ENCODE measurements at places on chromosomes 12 and 14.
A peak's percentile ranks its signal among the peaks of the same experiment; 100 is the strongest.

DNA sequence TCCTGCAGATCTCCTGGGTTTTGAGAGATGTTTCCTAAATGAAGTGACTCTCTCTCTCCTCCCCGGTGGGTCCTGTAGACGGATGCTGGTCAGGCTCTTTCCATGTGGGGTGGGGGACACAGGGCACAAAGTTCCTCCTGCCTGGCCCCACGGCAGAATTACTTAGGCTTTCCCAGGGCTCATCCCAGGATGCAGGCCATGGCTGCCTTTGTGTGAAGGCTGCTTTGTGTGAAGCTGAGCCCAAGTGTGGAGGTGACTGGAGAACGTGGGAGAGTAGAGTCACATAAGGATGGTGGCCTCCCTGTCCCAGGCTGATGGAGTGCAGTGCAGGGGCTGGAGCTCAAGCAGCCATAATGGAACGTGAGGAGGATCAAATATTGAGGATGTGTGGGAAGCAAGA is 200.2 kb downstream of the ADGRD1 start:
- DNase-seq = no peak
- H3K36me3 ChIP-seq = no peaks in the 10 kb centered on the region
- no peaks in the 10 kb centered on the region for H3K4me1 ChIP-seq
- H3K27me3 ChIP-seq = no peaks in the 10 kb centered on the region
- no peak overlapping the region for H3K27ac ChIP-seq

DNA sequence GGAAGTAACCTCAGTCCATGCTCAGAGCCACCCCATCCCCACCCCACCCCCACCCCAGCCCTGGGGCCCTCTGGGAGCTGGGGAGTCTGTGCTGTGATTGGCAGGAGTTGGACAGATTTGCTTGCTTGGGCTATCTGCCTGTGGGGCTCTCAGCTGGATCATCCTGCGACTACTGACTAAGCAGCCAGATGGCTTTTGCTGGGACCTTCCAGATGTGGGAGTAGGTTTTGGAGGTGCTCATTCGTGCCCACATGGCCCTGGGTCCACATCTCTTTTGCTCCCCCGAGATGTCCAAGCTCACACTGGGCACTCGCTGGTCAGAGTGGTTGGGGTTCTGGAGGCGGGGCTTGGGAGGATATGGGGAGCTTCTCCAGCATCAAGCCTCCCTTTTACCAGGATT is 138.9 kb downstream of the TSPAN9 start:
- no peaks in the 10 kb centered on the region for H3K36me3 ChIP-seq
- DNase-seq = no peak
- no peak overlapping the region for H3K4me3 ChIP-seq
- H3K27me3 ChIP-seq = no peaks in the 10 kb centered on the region

DNA sequence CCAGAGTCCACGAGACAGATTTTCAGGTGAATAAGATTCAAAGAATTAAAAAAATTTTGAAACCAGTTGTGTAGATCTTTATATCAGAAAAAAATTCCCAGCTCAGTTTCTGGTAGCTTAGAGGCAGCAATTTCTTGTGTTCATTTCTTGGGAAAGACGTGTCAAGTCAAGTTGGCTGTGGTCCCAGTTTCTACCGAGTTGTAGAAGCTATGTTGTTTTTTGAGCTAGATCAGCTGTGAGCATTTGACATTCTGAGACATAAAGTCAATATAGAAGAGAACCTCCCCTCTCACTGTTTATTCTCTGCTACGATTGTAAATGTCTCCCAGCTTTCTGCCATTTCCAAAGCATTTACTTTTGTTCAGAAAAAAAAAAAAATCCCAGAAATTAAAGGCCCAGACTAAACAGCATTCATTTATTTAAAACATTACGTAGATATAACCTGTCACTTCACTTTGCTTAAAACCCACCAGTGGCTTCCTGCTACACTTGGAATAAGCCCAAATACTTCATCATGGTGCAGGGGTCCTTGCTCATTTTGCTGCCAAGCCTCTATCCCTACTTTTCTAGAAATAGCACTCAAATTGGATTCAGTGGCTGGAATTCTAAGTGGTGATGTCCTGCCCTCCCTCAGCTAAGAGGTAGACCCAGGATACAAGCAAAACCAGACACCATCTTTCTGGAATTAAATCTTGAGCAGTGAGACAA is 20.6 kb upstream of the PYGL start:
- DNase-seq = no peak
- no peaks in the 10 kb centered on the region for H3K4me1 ChIP-seq
- no peaks in the 10 kb centered on the region for H3K36me3 ChIP-seq
- H3K27me3 ChIP-seq = no peaks in the 10 kb centered on the region
- H3K27ac ChIP-seq = no peak overlapping the region
- no peak overlapping the region for H3K4me3 ChIP-seq

GRCh38 chr12:2844786-2845185 is 10.0 kb upstream of the NRIP2 start:
- no peak overlapping the region for H3K27ac ChIP-seq
- no peak for DNase-seq
- H3K4me1 ChIP-seq = no peaks in the 10 kb centered on the region
- H3K4me3 ChIP-seq = no peak overlapping the region
- no peaks in the 10 kb centered on the region for H3K27me3 ChIP-seq

DNA sequence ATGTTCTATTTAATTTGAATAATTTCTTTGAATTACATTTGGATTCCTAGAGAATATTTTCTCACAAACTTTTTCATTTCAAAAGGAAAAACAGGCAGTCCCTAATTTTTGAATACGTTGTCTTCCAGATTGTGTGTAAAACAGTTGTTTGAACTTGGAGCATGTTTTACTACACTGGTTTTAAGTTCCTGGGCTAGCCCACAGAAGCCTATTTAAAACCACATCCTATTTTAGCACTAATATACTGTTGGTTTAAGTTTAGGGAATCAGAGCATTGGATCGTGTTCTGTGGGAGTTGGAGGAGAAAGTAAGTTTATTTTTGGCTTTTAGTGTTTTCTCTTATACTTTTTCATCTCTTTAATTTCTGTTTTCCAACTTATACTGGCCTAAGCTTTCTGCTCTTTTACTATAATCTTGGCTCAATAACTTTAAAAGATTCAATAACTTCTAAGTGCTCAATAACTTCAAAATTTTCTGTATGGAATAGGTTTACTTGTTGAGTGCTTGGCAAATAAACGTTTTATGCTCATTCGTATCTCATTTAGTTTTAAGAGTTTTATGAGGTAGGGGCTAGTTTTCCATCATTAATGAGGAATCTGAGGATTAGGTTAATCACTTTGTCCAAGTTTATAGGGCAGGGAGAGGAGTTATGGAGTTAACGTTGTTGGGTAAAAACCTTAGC is 14.9 kb downstream of the LEMD3 start:
- no peak overlapping the region for H3K4me3 ChIP-seq
- no peak overlapping the region for H3K27ac ChIP-seq
- H3K4me1 ChIP-seq = peaks cover 38% of the 10 kb centered on the region
- no peaks in the 10 kb centered on the region for H3K27me3 ChIP-seq

GRCh38 chr12:63888908-63889635 is 44.6 kb downstream of the SRGAP1 start:
- H3K36me3 ChIP-seq = no peaks in the 10 kb centered on the region
- no peak overlapping the region for H3K4me3 ChIP-seq
- H3K27me3 ChIP-seq = no peaks in the 10 kb centered on the region
- DNase-seq = no peak
- no peak overlapping the region for H3K27ac ChIP-seq

- no peak overlapping the region for H3K27ac ChIP-seq
- H3K27me3 ChIP-seq = no peaks in the 10 kb centered on the region
- peaks cover 27% of the 10 kb centered on the region for H3K4me1 ChIP-seq
- DNase-seq = no peak
Measured at GRCh38 chr12:27781680-27782079, 1.6 kb upstream of the MANSC4 start.

DNA sequence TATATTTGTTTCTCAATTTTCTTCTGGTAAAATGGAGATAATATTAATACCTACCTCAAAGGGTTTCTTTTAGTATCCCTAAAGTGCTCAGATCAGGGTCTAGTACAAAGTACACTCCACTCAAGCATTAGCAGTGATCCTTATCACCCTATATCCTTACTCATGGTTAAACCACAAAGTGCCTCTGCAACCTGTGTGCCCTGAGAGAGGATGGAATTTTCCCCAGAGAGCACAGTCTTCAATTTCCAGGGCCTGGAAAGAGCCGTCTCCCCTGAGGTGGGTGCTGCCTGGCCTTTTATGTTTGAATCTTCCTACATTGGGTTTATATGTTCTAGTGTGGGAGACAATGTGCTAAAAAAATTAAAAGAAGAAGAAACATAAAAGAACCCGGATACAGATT is 183.1 kb upstream of the FBXO33 start:
- H3K36me3 ChIP-seq = no peaks in the 10 kb centered on the region
- H3K4me3 ChIP-seq = no peak overlapping the region
- no peak for DNase-seq
- no peak overlapping the region for H3K27ac ChIP-seq

GRCh38 chr12:101876861-101877805 is at the start of gene DRAM1:
Gene DRAM1, plus strand, starts transcription at chr12:101877580. Its CDS starts 210 bp downstream, at chr12:101877790.
- H3K27me3 ChIP-seq = no peaks in the 10 kb centered on the region
- H3K4me1 ChIP-seq = peaks cover 8% of the 10 kb centered on the region
- DNase-seq = peak; percentile 74
- peak within 1 kb of the TSS; percentile 81 for H3K27ac ChIP-seq
- H3K4me3 ChIP-seq = peak within 1 kb of the TSS; percentile 86
- no peaks in the 10 kb centered on the region for H3K36me3 ChIP-seq

DNA sequence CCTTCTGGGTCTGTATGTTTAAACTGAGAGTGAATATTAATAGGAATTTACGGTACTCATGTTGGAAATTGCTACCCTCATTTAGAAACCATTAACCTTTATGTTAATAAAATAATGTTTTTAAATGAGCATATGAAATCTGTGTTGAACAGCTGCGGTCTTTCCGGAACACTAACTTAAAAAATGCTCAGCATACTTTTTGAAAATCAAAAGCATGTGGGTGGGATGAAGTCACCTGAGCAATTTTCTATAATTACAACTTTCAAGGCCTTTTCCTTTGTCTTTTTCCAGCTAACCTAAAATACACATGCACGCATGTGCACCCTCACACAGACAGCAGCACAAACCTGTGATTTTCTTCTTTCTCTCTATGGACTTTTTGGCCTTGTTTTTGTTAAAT is 39.8 kb downstream of the BORCS5 start:
- no peaks in the 10 kb centered on the region for H3K4me1 ChIP-seq
- no peaks in the 10 kb centered on the region for H3K36me3 ChIP-seq
- no peak overlapping the region for H3K27ac ChIP-seq
- DNase-seq = no peak

DNA sequence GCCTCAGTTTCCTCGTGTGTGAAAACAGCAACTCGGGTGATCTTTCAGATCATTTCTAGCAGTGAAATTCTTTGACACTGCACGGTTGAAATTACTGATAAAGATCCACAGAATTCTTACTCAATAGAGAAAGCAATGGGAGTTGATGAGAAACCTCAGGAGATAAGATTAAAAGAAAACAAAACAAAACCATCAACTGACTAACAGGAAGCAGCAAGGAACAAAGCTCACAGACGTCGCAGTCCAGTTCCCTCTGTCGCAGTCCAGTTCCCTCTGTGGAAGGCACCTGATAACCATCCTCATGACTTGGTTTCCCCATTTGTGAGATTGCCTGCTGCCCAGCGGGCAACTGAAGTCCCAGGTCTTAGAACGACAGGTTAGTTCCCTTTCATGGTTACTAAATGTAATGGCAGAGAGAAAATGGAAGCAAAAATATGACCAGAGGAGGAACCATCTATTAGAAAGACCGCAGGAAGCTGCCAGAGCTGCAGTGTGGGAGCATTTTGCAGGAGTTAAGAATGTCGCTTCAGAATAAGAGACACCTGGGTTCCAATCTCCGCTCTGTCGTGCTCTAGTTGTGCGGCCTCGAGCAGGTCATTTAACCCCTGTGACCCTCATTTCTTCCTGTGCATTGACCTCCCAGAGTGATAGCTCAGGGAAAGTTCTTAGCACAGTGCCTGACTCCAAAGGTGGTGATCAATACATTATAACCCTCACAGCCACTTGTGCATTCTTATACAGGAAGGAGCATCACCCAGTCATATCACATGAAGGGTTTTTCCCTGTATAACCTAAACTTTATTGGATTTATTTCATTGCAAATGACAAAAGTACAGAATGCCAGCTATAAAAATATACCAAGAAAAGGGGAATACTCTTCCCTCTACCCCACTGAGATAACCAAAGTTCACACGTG is 5.1 kb upstream of the MED13L start:
- no peaks in the 10 kb centered on the region for H3K27me3 ChIP-seq
- no peak for DNase-seq
- no peak overlapping the region for H3K27ac ChIP-seq
- no peak overlapping the region for H3K4me3 ChIP-seq
- no peaks in the 10 kb centered on the region for H3K36me3 ChIP-seq

- no peak overlapping the region for H3K27ac ChIP-seq
- no peaks in the 10 kb centered on the region for H3K27me3 ChIP-seq
- no peaks in the 10 kb centered on the region for H3K4me1 ChIP-seq
Measured at GRCh38 chr14:64409126-64409920, 21.2 kb downstream of the MTHFD1 start.

All from CD8-positive, alpha-beta memory T cell (primary cell).